NCI-H2171 treated with DMSO at 0.1 percent for 48 hours (cell line): ENCODE measurements at places on chromosomes 2 and 18.

DNA sequence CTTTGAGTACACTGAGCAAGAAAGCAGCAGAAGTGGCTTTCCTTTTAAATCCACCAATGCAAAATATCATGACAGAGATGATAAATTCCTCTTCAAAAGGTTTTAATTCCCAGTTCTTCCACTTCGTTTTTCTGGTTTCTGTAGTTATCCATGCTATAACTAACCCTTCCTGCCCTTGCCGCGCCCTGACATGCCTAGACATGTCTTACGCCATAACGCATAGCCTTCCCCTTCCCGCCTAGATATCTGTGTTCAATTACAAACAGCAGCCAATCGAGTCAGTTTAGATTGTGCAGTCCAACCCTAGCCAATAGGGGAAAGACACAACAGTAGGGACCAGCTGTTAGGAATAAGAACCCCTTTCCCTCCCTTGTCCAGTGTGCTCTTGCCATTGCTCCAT, 16.1 kb downstream of the PRPF40A start:
- DNase-seq = no peak

- no peak for DNase-seq
Measured at GRCh38 chr18:26648509-26649192, 100.3 kb upstream of the KCTD1 start.

- DNase-seq = no peak
Measured at GRCh38 chr2:66790651-66791181, 355.8 kb downstream of the MEIS1 start.

DNA sequence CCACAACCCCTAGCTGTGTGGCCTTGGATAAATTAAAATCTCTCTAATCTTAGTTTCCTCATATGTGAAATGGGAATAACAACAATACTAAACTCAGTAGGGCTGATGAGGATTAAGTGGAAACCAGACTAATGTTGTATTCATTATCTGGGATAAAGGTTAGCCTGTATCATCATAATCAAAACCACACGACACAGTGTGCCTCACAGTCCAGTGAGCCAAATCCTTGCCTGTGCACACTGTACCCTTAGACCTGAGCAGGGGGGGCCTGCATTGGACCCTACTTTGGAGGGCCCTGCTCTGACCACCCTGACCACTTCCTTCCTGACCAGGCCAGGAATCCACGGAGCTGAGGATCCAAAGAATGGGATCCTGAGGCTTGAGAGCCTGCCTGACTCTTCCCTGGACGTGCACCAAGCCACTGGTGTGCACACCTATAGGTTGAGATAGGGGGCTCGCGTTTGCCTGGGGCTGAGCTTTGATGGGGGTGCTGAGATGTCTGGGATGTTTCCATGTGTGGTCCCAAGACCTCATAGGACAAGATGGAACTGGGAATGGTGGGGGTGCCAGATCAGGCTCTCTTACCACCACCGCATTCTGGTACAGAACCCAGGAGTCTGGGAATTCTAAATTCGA, 69.7 kb downstream of the TGOLN2 start:
- no peak for DNase-seq

DNA sequence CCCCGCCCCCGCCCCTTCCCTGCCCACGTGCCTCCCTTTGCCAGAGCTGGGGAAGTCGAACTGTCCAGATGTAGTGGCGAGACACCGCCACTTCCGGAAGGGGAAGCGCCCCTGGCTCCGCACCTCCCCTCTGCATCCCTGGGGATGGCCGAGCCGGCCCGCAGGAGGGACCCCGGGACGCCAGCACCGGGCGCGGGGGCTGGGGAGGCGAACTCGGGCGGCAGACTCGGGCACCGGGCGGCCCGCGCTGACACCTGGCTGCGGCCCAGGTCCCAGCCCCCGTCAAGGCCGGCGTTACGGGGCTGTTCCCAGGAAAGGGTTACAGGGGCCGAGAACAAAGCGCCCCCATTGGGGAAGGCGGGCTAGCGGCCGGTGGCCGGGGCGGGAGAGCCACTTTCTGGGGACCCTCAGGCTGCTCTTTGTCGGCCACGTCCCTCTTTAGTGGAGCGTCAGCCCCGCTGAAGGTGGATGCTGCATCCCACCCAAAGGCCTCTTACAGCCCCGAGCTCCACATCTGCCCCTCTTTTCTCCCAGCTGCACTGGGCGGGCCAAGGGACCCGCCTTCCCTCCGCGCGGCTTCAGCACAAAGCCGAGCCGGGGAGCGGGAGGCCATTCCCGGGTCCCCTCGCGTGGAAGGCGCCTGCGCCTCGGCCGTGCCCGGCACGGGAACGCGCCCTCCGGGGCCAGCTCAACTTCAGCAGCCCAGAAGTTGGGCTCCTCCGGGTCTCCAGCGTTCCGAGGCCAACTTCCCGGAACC, 1.3 kb downstream of the SDC1 start:
- peak; percentile 91 for DNase-seq

DNA sequence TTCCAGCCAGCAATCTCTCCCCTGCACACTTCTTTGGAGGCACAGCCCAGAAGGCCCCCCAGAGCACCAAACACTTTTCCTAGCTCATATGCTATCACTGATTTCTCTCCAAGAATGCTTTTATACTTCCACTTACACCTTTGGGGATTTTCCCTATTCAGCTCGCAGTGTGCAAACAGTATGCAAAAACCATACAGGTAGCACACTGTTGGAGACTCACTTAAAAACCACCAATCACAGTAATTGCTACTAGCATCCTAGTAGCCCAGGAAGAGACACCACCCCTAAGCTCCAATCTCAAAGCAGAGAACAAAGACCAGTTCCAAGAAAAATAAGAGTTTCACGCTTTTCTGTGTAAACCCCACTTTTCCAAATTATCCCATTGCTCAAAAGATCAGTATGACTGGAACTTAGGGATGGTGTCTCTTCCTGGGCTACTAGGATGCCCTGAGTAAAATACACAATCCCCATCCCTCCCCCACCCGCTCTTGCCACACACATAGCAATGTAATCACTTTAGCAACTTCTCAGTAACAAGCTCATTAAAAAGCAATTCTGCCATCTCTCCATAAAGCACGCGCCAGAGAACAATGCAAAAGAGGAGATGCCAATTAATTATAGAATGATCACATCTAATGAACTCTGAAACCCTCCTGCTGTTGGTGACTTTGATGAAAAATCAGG, 43.0 kb downstream of the KLF7 start:
- DNase-seq = no peak

GRCh38 chr2:158729873-158730620, 65.1 kb upstream of the DAPL1 start:
- no peak for DNase-seq

GRCh38 chr2:118979152-118979861, 37.3 kb downstream of the MARCO start:
- no peak for DNase-seq

GRCh38 chr2:231671270-231672050, 36.9 kb upstream of the PTMA start:
- DNase-seq = no peak

- no peak for DNase-seq
Measured at GRCh38 chr2:160909781-160910242, 250.4 kb upstream of the TANK start.

- DNase-seq = no peak
Measured at GRCh38 chr2:171319164-171319810, 114.5 kb downstream of the METTL8 start.

GRCh38 chr2:30188292-30188691, 41.5 kb downstream of the YPEL5 start:
- no peak for DNase-seq

GRCh38 chr18:5198311-5198710, 1.3 kb upstream of the AKAIN1 start:
- peak; percentile 88 for DNase-seq

- no peak for DNase-seq
Measured at GRCh38 chr2:110994250-110994961, 126.3 kb upstream of the BCL2L11 start.

DNA sequence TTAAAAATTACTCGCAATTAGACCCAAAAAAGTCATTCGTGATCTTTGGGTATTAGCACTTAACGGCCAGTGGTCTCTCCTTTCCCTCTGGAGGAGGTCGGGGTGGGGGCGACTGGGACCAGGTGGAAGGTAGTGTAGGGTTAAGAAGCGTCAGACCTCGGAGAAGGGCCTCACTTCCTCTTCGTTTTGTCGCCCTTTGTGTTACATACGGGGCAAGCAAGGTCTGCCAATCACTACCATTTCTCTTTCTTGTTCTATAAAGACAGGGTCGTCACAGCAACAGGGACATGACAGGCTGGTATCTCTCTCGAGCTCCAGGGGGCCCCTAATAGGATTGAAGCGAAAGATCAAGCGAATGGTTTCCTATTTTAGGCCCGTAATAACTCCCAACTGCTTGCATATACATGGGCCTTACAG, 136.6 kb downstream of the INSIG2 start:
- DNase-seq = no peak

- peak; percentile 9 for DNase-seq
Measured at GRCh38 chr2:52810460-52810859, 957.1 kb upstream of the CHAC2 start.

GRCh38 chr2:3442185-3442584, 62.7 kb downstream of the TRAPPC12 start:
- no peak for DNase-seq

DNA sequence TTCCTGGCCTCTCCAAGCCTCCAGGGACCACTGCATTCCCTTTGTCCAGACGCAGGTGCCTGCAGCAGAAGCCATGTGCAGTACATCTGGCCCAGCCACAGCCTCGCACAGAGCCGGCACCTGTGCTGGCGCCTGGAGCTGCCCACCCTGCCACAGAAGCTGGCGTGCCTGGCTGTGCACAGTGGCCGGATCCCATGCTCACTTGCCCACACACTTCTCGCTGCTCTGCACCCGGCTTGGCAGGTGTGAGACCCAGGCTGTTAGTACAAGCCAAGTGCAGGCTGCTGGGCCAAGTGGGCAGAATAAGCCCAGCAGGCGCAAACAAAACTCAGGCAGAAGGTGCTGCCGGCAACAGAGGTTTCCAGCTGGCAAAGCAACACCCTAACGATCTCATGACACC, 124.5 kb upstream of the CCDC150 start:
- DNase-seq = peak; percentile 87
